ENCODE measurements at places on chromosomes 3 and 15.

GRCh38 chr3:133747373-133747772 is 1.2 kb downstream of the TF start:
- no peak for DNase-seq

- no peak for DNase-seq
These were observed 9.7 kb upstream of the FBLN2 start for GRCh38 chr3:13539292-13539638.

GRCh38 chr3:71121429-71122167 is 461.9 kb downstream of the FOXP1 start:
- DNase-seq: no peak

DNA sequence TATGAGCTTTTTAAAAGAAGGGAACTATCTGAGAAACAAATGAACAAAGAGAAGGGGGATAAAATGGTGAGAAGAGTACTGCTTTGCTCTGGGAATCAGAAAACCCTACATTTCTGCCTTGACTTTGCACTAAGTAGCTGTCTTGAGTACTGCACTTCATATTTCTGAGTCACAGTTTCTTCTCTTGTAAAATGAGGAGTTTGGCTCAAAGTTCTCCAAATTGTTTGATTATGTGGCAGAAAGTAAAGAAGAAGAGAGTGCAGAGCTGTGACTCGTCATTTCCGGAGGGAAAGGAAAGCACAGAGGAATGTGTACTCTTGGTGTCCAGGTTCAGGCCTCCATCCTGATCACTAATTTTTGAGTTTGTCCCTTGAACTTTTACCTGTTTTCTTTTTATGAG is 54.7 kb downstream of the TP63 start:
- DNase-seq: no peak

DNA sequence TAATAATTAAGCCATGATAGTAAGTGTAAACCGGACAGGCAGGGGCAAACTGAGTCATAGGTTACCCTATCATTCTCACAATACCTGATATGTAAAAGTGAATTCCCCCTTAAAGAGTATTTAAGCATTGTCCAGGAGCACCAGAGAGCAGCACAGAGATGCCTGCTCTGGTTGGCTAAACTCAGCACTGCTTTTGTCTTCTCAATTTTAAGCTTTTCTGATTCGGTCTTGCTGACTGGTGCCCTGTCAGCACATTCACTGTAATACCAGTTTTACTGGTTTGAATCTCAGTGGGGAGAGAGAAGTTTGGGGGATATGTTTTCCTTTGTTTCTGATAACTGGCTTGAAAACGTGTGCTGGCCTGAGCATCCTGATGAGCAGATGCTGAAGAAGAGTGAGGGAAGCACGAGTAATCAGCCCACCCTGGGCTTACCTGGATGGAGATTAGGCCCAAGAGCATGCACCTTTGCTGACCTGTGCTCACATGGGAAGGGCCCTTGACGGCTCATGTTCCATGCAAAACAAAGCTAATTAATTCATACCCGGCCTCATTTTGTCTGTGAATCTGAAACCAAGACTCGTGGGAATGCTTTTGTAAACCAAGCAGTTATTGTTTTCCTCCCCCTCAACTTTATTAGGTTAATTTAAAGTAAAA is 208.5 kb upstream of the MRPL3 start:
- no peak for DNase-seq

DNA sequence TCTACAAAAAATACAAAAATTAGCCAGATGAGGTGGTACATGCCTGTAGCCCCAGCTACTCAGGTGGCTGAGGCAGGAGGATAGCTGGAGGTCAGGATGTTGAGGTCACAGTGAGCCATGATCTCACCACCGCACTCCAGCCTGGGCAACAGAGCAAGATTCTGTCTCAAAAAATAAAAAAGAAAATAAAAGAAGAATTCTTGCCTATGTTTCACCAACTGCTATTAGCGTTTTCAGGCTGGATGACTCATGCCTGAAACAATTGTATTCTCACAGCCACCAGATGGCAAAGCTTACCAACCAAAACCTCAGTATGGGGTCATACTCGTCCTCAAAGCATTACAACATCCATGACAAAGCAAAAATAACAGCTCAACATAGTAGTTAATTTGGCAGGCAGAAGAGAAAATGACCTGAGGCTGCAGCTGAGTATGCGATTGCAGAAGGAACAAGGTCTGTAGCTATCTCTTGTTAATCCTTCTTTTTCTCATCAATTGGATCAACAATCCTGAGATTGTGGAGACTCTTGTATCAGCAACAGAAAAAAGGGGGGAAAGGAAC is 52.2 kb downstream of the TP53BP1 start:
- DNase-seq: no peak
